ENCODE measurements at places on chromosomes 11 and 22.

GRCh38 chr11:16505481-16505880 lies 149.1 kb upstream of the SOX6 start:
- no peak for DNase-seq

GRCh38 chr11:14555818-14556217 lies 35.6 kb upstream of the PSMA1 start:
- DNase-seq = no peak

- DNase-seq = no peak
Observed at GRCh38 chr11:17595526-17596309, 48.7 kb downstream of the OTOG start.

DNA sequence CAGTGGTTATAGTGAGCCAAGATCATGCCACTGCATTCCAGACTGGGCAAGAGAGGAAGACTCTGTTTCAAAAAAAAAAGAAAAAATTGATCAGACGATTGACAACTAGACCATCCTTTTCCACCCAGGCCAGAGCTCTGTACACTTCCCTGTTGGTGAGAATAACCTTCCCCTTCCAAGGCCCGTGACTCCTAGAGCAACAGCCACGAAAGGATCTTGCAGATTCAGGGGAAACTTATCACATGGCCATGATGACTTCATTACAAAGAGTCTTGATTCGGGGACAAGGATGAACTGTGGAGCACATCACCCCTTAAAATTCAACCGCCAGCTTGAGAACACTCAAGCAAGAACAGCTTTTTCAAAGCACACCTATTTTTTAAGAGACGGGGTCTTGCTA lies 10.3 kb downstream of the CD5 start:
- no peak for DNase-seq

DNA sequence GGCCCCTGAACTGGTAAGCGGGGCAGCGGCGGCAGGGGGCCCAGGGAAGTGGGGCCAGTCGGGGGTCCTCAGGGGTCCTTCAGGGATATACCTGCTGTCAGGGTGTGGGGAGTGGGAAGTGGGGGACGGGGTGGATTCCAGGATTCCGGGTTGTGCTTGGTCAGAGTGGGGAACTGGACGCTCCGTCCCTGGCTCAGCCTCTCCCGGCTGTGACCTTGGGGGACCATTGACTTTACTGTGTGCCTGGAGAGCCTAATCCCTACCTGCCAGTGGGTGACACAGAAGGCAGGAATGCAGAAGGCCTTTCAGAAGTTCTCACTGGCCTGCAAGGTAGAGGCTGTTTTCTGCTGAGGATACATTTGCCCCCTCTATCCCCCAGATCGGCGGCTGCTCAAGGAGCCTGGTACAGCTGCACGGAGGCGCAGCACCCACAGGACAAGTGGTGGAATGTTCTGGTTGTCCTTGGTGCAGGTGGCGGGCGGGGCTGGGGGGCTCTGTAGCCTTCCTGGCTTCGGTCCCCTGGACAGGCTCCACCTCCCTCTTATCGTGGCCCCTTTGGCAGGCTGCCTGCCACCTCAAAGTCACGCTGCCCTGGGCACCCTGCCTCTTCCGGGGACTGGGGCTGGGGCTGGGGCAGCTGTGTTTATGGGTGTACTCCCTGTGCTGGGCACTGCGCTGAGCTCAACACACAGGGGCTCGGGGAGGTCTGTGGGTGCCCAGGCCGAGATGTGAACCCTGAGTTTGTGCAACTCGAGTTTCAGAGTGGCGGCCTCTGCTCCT lies 18.4 kb downstream of the KCNQ1 start:
- DNase-seq = no peak

GRCh38 chr11:33906484-33907186 lies 14.8 kb upstream of the LMO2 start:
- no peak for DNase-seq

DNA sequence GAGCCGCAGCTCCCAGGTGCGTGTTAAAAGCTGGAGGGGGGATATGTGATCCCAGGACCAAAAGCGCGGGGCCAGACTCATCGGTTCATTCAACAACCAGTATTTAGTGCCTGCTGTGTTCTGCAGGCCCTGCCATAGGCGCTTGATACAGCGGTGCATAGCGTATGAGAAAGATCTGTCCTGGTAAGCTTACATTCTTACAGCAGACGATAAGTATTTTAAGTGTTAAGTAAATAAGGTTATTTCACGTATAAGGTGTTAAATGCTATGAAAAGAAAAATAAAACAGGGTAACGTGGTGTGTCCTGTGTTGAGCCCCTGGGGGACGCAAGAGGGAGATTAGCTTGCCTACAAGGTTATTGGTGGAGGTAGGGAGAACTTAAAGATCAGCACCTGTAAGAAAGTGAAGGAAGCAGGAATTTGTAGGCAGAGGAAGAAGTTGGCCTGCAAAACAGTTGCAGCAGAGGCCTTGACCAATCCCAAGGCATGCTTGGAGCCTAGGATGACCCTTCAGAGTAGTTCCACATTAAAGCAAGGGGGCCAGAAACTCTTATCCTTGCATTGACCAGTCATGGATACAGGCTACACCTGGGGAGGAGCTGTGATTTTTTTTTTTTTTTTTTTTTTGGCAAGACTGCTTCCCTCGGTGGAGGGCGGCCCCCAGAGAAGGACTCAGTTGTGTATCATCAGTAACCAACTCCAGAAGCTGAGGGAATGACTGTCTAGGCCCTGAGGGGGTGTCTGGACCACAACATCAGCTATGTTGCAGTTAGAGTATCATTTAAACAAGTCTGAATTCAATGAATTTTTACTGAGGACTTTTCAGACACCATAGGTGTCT lies 487 bp upstream of the LIPT2 start:
- peak; percentile 75 for DNase-seq

GRCh38 chr11:14774721-14775120 lies 117.3 kb downstream of the CYP2R1 start:
- DNase-seq = no peak

GRCh38 chr22:40493441-40493840 lies 123.0 kb downstream of the SGSM3 start:
- no peak for DNase-seq

GRCh38 chr11:80841675-80842074 lies 1400.8 kb upstream of the TENM4 start:
- no peak for DNase-seq

DNA sequence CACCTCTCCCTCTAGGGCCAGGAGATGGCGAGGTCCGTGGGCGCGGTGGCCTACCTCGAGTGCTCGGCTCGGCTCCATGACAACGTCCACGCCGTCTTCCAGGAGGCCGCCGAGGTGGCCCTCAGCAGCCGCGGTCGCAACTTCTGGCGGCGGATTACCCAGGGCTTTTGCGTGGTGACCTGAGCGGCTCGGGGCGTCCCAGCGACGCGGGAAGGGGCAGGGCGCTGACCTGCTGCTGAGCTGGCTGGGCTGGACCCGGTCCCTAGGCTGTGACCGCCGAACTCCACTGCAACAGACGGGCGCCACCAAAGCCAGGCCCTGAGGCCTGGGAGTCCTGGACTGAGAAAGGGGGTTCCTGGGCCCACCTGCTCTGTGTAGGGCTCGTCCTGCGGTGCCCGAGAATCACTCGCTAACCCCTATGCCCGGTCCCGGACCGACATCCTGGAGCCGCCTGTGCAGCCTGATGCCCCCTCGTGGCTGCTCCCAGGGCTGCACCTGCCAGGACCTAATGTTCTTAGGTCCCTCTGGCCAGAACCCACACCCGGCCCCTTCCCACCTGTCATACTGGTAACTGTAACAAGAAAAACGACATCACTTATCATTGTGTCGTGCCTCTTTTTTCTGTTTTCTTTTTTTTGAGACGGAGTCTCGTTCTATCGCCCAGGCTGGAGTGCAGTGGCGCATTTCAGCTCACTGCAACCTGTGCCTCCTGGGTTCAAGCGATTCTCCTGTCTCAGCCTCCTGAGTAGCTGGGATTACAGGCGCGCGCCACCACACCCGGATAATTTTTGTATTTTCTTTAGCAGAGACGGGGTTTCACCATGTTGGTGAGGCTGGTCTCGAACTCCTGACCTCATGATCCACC lies 15.0 kb downstream of the RHOD start:
- no peak for DNase-seq

DNA sequence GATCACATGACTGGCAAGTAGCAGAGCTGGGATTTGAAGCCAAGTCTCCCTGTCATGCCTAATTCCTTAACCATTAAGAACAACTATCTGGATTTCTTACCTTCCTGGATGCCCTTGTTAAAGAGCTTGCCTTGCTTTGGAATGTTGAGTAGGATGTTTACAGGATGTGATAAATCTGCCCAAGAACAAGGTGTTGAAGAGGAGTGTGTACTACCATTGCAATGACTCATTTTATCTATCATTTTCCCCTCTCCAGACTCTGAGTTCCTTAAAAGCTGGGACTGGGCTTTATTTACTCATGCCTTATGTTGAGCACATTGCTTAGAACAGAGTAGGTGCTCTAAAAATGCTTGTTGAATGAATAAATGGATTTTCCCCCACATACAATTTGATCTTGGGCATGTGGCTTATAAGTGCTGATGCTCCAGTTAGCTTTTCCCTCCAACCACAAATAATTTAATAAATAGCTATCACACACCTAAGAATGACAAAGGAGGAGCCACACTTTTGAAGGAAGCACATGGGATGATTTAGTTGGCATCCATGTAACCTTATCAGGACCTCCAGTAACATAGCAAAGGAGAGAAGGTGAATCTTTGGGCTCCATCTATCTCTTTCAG lies 268.6 kb upstream of the SESN3 start:
- no peak for DNase-seq
